T-helper 9 cell (primary cell): ENCODE measurements at places on chromosomes 16 and 17.

DNA sequence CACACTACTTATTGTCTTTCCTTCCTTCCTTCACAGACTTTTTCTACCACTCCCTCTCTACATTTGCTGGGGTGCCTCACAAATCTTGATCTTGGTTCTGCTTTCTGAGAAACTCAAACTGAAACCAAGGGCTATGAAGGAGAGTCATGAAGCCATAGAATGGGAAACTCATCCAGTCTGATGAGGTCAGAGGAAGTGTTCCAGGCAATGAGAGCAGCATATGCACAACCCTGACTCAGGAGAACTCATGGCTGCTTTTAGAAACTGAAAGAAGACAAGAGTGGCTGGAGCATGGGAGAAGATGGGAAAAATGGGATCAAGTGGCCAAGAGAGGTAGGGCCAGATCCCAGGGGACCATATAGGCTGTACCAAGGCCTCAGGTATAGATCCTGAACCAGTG, 130.0 kb upstream of the TOX3 start:
- no peak for DNase-seq

DNA sequence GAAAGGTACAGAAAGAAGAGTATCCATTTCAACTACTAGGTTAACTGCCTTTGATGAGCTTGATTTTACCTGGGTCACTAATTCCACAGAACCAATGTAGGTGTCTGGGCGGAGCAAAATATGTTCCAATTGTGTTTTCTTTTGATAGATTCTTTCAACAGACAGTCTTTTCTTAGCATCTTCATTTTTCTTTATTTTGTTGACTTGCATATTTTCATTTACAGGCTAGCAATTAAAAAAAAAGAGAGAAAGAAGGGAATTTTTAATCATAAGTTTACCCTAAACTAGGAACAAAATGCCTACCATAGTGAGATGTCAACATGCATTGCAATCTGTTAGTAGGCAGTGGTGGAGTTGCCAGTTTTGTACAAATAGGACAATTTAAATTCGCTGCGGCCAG, 1.0 kb downstream of the TOP2A start:
- no peak for DNase-seq

DNA sequence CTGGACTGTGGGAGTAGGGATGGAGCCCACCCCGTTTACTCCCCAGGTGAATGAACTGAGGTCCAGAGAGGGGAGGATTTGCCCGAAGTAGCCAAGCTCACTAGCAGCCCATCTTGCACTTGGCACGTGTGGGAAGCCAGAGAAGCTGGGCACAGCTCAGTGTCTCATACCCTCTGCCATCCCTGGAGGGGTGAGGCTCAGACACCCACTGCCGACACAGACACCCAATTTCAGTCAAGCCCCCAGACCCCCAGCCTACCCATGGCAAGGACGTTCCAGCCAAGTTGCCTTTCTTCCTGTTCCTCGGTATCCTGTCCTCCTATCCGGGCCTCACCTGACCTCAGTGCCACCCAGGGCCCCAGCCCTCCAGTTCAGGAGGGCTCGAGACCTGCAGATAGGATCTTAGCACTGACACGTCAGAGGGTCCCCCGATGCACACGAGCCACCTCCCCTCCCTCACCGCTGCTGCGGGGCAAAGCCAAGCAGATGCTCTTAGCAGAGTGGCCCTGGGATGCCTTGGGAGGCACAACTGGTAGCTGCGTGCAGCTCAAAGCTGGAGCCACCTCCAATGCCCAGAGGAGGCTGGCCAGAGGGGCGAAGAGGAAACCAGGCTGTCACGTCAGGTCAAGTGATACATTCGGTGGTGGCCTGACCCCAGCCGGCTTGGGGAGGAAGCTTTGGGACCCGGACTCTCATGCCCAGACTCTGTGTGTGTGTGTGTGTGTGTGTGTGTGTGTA, 90.4 kb upstream of the TNRC6C start:
- DNase-seq, result no peak

GRCh38 chr17:49986396-49987289, 8.4 kb downstream of the DLX3 start:
- no peak for DNase-seq

- DNase-seq, result no peak
These were observed 126.0 kb downstream of the RAB11FIP4 start for GRCh38 chr17:31517524-31517923.
